ENCODE measurements at places on chromosomes 11 and 22.
A peak's percentile ranks its signal among the peaks of the same experiment; 100 is the strongest.

GRCh38 chr22:31139066-31139465 lies 1.2 kb downstream of the PLA2G3 start:
- DNase-seq = peak; percentile 10

GRCh38 chr11:58254936-58255335 lies 13.1 kb downstream of the OR10W1 start:
- DNase-seq = no peak

DNA sequence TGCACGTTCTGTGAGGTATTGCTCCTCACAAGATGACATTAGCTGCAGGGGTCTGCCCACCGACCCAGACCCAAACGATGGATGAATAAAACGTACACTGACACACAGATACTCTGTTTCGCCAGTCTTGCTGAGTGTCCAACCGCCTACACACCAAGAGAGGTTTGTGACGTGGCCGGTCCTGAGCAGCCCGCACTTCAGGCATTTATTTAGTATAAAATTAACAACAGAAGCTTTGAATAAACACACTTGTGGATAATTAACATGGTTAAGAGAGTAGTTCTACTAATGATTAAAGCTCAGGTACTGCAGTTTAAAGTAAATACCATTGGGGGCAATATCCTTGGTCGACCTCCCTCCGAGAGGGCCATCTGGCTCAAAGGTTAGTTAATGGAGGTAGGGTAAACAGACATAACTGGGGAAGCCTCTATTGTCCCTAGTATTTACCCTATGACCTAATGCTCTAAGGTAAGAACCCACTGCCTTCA lies 75.7 kb downstream of the CCDC83 start:
- no peak for DNase-seq

GRCh38 chr11:73838443-73839122 lies 38.1 kb downstream of the COA4 start:
- DNase-seq = no peak

DNA sequence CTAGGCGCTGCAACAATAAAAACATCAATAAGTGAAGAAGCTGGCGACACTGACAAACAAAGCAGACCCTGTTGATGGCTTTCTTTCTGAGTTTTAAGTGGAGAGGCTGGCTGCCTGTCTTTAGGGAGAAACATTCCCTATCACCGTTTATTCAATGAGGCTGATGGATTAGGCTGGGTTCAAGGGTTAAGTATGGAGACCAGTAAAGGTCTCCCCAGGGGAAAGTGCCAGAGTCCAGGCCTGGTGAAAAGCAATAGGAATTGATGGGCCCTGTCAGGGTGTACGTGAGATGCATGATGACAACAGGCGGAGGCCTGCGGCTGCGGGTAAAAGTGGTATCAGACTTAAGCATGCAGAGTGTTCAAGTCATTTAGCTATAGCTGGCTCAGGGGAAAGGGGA lies 102.6 kb downstream of the ALX4 start:
- no peak for DNase-seq
